ENCODE measurements at places on chromosomes 2 and 18.

- DNase-seq, result no peak
Measured at GRCh38 chr2:232981356-232981755, 31.7 kb downstream of the NGEF start.

- no peak for DNase-seq
Measured at GRCh38 chr2:85156619-85157018, 23.4 kb downstream of the TCF7L1 start.

DNA sequence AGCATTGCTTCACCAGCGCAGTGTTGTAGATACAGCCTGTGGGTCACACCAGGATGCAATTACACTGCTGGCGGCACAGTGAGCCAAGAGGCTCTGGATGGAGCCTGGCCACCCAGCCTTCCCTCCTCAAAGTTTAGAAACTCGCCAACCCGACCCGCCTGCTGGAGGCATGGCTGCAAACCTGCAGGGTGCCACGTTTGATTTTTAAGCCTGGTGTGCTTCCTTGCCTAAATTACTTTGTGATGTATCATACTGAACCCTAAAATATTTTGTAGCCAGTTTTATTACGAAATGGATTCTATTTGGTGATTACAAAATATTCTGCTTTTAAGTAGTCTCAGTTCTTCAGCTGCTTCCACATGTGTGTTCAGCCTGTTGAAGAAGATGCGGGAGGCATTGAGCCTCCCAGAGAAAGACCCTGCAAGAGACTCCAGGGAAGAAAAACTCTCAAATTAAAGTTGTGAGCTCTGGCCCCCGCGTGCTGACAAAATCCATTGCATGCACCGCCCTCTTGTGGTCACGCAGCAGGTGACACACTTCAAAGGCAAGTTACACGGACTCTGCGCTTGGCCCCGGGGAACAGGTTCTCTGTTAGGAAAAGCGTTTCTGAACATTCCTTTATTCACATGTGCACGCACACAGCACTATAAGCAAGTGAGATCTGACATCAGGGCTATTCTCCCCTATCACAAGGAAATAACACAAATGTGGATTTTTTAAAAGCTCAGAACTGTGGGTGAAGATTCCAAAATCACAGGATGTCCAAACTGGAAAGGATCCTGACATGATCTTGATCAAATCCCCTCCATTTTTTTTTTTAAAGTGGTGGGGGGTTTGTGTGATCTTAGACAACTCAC lies 63.0 kb upstream of the TWIST2 start:
- DNase-seq, result no peak

- DNase-seq, result no peak
Measured at GRCh38 chr2:127220768-127221527, 849 bp upstream of the CYP27C1 start.

DNA sequence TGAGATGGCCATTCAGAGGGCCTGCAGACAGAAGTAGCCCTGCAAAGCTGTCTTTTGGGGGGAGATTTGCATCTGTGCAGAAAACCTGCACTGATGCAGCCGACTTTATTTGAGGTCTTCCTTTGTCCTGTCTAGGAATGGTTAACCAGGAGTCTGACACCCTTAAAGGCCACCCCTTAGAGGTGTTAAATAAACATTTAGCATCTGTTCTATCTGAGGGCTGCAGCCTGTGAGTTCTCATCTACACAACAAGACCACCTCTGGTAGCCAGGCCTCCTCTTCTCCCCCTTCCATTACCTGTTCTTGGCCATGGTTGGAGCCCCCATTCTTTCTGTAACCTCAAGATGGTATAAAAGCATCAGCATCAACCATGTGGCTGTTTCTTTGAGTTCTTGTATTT lies 214.4 kb upstream of the HS6ST1 start:
- no peak for DNase-seq

GRCh38 chr2:27720004-27720551 lies 51.4 kb upstream of the MRPL33 start:
- DNase-seq, result peak; percentile 96

DNA sequence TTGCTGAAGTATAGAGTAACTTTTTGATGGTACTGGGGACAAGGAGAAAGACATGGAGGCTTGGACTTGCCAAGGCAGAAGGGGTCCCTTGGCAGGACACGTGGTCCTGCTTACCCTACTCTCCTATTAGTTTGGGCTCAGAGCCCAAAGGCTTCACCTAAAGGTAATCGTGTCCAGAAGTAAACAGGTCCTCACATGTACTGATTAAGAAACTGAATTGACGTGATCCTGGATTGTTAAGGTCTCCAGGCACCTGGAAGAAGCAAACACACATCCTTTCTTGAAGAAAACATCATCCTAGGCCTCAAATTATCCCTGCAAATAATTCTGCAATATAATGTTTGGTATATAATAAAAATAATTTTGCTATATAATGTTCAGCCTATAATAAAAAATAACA lies 50.0 kb downstream of the DTNB start:
- DNase-seq, result no peak

DNA sequence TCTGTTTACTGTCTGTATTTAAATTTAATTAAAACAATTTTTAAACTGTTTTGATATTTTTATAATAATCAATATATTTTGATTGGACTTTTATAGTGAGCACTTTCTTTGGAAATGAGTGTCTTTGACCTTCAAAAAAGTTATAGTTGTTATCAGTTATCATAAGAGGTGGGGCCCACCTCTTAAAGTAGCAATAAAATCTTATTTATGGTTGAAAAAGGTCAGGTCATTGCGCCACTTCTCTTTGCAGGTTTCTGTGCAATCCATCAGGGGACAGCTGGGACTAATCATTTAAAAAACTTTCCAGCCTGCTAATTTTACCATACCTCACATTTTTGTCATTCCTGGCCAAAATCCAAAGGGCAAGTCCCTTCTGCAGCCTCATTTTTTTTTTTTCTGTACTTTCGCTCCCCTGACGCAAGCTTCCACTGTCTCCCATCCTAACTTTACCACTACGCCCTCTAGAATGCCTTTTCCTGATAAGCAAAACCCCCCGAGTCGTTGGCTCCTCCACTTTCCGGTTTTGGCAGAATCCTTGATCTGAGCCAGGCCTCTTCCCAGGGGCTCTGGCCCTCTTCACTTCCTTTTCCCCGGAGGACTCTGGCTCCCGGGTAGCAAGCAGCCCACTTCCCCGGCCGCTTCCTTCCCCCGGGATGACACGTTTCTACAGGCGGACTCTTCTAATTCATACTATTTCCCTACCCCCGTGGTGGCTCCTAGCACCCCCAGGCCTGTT lies 1.1 kb upstream of the SEH1L start:
- peak; percentile 39 for DNase-seq

GRCh38 chr18:48655508-48655907 lies 116.7 kb downstream of the CTIF start:
- DNase-seq, result no peak

DNA sequence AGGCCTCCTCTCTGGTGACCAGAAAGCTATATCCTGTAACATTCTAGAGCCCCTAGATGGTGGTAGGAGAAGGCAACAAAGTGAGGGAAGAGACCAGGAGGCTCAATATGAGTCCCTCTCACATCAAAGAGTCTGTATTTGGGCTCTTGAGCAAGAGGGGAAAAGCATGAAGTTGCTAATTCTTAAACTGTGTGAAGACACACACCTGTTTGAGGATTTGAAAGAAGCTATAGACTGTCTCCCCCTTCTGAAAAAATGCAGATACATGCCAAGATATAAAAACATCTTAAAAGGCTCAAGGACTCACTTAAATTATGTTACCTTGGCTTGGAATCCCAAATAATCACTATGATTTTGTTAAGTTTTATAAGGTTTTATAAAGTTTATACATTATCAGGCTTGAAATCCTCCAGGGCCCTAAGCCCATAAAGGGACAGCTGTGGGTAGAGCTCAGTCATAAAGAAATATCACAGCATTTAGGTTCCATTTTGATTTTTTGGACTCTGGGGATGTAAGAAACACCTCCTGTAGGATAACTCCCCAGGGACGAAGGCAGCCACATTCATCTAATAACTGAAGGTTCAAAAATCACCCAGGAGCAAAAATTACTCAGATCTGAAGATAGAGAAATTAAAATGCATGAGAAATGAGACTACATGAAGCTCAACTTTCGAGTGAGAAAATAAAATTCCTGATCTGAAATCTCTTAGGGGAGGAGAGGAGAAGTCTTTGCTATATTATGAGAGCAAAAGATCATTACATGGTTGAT lies 136.1 kb upstream of the LGALSL start:
- DNase-seq, result no peak

Data from RCC 7860 (cell line).